ENCODE measurements at places on chromosomes 16 and 17.
A peak's percentile ranks its signal among the peaks of the same experiment; 100 is the strongest.

- DNase-seq, result no peak
Measured at GRCh38 chr17:28929787-28930186, 21.5 kb downstream of the PHF12 start.

GRCh38 chr17:13561606-13562270 lies 40.0 kb downstream of the HS3ST3A1 start:
- DNase-seq, result no peak

DNA sequence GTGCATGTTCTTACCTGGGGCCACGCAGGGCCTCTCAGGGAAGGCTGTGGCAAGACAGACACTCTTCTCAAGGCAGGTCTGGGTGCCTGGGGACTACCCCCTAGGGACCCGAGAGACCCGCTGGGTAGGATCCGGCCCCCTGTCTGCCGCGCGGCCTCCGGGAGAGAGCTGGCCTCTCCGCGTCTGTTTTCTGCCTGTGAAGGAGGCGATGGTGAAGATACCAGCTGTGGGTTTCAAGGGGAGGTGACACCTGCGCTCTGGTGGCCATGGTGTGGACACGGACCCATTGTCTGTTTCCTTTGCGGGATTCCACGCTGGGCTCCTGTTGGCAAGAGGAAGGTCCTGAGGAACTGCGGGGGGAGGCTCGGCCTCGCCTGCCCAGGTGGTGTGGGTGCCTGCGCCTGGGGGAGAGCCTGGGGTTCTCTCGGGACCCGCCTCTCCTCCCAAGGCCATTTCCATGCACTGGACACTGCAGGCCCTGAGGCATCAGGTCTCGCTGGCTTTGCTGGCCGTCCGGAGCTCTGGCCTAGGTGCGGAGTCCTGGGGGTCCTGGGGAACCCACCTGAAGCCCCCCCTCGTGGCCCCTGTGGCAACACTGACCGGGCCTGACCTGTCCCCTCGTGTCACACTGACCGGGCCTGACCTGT lies 12.2 kb upstream of the METRNL start:
- no peak for DNase-seq

- DNase-seq, result peak; percentile 7
Measured at GRCh38 chr17:71224824-71225575, 895.8 kb upstream of the SOX9 start.

DNA sequence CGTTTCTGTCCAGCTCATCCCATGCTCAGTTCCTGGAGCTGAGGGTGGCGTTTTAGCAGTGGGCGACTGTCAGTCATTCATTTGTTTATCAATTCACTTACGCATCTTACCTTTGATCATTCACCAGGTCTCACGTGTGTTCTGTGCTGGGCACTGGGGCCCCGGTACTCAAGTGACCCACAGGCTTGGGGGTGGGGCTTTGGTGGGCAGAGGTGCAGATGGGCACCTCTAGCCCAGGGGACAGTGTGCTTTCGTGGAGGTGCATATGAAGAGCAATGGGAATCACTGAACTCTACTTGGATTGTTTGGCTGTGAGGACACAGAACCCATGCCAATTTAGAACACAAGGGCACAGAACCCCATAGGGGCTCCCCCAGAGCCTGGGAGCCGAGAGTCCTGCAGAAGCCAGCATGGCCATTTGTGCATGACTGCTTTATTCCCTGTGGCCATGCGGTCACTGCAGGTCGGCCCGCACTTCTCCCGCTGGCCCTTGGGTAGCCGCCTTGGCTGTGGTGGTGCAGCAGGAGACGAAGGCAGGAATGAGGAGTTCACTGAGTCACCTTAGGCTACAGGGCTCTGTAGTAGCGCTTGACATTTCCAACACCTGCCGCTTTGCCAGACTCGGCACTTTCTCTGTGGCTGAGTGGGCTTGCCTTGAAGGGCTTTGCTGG lies 144.6 kb downstream of the SNX29 start:
- DNase-seq, result no peak

DNA sequence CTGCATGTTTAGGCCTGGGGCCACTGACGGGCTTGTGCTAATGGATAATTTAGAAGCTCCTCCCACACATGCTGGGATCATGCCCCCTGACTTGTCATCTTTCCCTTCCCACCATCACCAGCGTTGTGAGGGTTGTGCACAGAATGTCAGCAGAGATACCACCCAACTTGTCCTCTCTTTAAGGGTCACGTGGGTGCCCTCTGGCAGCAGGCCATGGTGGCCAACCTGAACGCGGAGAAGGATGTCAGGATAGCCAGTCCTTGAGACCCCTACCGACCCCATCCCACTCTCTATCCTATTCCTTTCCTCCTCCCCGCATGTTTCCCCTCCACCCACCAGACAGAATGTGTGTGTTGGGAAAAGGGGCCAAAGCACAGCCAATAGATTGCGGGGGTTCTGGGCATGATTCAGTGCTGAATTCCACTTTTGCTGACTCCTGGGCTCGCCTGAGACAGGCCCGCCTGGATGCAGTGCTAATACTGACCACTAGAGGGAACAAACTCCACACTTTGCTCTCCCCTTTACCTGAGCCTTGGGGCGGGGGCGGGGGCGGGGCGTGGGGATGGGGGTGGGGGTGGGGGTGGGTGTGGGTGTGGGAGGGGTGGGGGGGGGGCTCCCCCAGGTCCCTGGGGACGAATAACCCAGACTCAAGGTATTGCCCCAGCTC lies at the start of gene GH2:
TSS of gene GH2 (minus strand) at position 10 of the 667 bp plus-strand sequence. CDS start 143 bp downstream, outside the sequence.
- peak; percentile 63 for DNase-seq

- no peak for DNase-seq
Measured at GRCh38 chr16:84993926-84994325, 17.4 kb downstream of the ZDHHC7 start.

DNA sequence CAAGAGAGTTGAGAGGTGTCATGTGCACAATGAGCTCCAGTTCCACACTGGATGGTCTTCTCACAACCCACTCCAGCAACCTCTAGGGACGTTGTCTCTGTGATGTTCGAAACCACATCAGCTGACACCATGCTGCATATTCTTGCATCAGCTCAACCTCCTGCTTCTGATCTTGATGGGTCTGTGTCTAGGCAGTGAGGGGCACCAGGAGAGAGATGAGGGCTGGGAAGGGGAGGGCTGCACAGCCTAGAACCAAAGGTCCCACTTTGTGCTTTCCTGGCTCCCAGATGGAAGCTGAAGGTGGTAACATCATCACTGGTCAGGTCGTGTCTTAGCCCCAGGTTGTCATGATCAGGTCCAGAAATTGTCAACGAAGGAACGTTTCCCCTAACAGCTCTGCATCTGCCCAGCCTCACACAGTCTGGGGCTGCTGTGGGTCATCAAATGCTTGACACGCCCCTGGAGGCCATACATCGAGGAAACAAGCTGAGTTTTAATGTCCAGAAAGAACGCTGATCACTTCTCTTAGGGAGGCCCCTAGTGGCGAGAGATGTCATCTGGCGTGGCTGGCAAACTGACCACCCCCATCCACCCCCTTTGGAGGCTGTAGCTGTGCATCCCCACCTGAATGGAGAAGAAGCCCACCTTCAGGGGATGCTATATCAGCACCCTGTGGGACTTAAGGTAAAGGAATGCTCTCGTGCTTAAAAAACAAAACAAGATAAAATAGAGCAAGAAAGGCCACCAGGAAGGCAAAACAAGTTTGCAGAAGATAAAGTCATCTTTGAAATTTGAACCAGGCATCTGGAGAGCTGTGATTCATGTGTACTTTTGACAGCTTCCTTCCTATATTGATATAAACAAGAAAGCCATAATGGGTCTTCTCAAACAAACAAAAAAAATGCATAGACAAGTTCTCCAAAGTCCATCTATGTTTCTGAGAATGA lies 58.3 kb downstream of the WIPI1 start:
- peak; percentile 59 for DNase-seq

- no peak for DNase-seq
Measured at GRCh38 chr16:52462816-52463215, 84.1 kb downstream of the TOX3 start.

DNA sequence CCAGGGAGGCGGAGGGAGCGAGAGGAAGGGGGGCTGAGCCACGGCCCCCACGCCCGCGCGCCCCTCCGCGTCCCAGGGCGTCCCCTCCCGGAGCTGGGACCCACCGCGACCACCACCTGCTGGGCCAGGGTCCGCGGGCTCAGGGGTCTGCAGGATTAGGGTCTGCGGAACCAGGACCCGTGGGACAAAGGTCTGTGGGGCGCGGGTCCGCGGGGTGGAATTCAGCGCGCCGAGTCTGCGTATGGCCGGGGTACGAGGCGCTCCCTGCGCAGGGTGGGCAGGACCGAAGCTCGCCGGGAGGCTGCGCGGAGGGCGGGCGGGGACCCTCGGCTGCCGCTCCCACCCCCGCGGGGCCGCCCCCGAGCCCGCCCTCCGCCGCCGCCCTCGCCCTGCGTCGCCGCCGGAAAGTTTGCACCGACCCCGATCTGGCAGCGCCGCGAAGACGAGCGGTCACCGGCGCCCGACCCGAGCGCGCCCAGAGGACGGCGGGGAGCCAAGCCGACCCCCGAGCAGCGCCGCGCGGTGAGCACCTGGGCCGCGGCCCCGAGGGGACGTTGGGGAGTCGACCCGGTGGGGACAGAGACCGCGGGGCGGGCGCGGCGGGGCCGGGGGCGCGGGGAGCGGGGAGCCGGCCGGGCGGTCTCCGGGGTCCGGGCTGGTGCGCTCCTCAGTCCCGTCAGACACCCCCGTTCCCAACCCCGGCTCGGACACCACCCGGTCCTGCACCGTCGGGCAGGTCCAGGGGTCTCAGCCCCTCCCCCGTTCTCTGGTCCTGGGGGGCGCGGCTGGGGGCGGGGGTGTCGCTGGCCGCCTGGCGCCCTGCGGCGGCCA lies at the start of gene GCGR:
TSS of gene GCGR (plus strand) at position 423 of the 831 bp plus-strand sequence. CDS start 4,869 bp downstream, outside the sequence.
- DNase-seq, result no peak

GRCh38 chr17:3554440-3554839 lies 3.2 kb downstream of the TRPV3 start:
- DNase-seq, result no peak

- no peak for DNase-seq
Measured at GRCh38 chr17:30579610-30580315, 102.6 kb downstream of the GOSR1 start.

DNA sequence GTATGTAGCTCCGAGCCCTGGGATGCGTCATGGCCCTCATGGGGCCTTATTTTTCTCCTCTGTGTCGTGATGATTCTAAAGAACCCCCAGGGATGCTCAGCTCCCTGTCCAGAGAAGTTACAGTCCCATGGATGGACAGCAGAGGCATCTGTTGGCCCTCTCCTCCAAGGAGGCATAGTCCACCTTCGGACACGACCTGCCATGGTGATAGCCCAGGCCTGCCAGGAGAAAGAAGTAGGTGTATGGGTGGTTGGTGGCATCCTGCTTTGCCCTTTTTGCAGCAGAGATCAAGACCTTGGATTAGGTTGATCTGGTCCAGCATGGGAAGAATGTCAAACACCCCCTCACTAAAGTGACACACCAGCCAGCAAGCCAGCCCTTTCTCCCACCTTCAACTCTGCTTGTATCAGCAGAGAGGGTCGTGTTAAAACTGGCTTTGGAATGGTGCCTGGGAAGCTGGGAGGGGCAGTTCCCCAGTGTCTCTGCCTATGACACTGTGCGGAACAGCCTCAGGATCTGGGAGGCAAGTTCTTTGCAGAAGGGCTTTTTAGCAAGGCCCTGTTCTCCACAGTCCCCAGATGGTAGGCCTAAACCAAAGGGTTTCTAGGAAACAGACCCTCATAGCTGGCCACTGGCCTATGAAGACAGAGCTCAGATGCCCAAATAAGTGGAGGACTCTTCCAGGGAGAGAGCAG lies 259.9 kb upstream of the RPL38 start:
- DNase-seq, result no peak

DNA sequence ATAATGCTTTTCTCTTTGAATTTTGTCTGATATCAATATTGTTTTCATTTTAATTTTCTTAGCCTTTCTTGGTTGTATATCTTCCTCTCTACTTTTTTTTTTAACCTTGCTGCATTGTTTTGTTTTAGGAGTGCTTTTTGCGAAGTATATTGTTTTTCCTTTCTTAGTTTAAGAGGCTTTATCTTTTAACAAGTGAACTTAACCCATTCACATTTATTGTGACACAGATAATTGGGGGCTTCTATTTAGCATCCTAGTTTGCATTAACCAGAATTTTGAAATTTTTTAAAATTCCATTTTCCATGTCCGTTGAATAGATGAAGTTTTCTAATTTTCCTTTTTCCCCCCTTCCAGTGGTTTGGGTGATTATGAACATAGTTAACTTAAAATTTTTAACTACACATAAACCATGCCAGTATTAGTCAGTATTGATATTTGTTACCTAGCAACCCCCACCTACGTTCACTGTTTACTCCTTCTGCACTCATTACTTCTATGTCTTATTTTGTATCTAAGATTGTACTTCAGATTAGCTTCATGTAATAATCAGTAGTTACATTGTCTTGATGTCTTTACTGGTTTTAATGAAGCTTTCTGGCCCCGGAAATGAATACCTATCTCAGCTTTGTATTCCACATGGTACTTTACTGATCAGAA lies 44.4 kb downstream of the TNRC6A start:
- DNase-seq, result no peak

GRCh38 chr16:57725554-57725953 lies 10.0 kb upstream of the KATNB1 start:
- DNase-seq, result no peak

GRCh38 chr17:63611354-63611753 lies 10.7 kb downstream of the TACO1 start:
- DNase-seq, result no peak

DNA sequence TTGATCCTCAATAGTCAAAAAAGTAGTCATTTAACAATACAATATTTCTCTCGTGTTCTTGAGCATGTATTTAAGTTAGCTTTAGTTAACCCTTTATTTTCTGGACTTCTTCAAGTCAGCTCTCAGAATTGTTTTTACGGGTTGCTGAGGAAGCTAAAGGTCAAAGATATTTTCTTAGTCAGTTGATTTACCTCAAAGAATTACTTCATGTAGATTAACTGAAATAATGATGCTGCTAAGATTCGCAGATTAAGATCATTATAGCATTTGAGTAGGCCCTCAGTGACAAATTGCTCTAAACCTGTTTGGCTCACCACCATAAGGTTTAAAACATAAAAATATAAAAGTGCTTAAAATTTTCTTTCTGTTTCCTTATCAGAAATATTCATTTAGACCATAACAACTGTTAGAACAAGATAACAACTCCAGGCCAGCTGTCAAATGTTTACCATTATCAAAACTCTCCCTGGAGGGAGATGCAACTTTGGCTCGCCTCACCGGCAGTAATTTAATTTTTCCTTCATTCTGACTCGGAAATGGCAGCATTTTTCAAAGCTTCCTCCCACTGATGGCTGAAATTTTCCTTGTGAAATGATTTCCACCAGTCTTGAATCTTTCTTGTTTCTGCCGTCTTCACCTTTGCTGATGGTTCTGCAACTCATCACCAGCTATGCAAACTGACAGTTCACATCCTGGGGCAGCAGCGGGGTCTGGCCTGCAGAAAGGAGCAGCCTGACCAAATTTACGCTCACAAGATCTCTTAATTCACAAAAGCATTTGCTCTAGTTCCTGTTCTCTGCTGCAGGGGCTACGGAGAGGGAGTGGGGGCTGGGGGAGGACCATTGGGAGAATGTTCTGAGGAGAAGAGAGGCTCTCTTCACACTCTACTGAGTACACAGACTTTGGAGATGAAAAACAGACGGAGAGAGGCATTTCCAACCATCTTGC lies 254.8 kb upstream of the TBX2 start:
- peak; percentile 31 for DNase-seq

DNA sequence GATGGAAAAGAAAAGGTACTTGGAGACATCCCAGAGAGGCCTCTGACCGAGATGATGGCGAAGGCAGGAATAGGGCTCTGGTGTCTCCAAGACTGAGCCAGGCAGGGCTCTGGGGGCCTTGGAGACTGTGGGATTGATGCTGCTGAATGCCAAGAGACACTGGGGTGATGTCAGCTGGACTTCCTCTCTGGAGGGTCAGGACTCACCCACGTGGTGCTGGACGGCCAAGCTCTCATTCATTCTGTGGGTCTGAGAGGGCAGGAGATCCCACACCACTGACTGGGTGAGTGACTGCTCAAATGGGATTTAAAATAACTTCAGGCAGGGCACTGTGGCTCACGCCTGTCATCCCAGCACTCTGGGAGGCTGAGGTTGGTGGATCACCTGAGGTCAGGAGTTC lies 64.8 kb downstream of the NT5M start:
- DNase-seq, result no peak
